ENCODE measurements at places on chromosomes 16 and 17.

- DNase-seq: peak; percentile 3
- H3K4me1 ChIP-seq: peaks cover 26% of the 10 kb centered on the region
- H3K4me3 ChIP-seq: no peak overlapping the region
- peak overlapping the region; percentile 77 for H3K27ac ChIP-seq
- H3K27me3 ChIP-seq: no peaks in the 10 kb centered on the region
These were observed 155.6 kb upstream of the CHMP6 start for GRCh38 chr17:80835816-80836657.

DNA sequence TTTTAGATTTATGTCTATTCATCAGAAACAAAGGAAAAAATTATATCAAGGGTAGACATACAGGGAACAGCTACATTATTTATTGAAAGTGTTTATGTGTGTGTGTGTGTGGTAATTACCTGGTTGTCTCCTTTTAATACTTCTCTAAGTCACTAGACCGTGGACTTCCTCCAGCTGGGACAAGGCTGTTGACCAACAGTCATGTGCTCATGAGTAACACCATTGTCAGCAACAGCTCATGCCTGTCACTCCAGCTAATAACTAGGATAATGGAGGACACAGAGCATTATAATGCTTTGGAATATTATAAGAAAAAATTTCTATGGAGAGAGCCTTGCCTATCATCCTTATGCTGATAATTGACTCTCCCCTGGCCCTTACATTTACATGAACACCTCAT is 125.3 kb upstream of the SALL1 start:
- peaks cover 7% of the 10 kb centered on the region for H3K27me3 ChIP-seq
- H3K4me3 ChIP-seq: no peak overlapping the region
- DNase-seq: no peak
- H3K36me3 ChIP-seq: peaks cover 10% of the 10 kb centered on the region

DNA sequence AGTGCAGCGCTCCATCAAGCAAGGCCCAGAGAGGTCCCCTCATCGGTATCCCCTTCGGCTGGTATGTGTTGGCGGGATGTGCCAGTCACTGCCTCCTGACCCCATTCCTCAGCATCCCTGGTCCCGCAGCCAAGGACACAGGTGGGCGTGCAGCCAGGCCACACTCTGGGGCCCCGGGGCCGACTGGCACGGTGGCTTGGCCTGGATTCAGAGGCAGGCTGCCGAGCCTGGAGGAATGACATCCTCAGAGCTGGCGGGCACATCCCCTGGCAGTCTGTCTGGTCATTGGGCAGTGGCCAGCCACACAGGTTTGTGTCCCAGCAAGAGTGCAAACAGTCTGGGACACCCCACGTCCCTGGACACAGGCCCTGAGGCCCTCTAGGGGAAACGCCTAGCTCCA is 111.1 kb downstream of the SDK2 start:
- DNase-seq: no peak
- H3K4me3 ChIP-seq: no peak overlapping the region
- no peaks in the 10 kb centered on the region for H3K27me3 ChIP-seq
- no peaks in the 10 kb centered on the region for H3K36me3 ChIP-seq
- no peak overlapping the region for H3K27ac ChIP-seq
- peaks cover 41% of the 10 kb centered on the region for H3K4me1 ChIP-seq

GRCh38 chr16:23435500-23435899 is 17.5 kb downstream of the COG7 start:
- DNase-seq: peak; percentile 83
- peaks cover 33% of the 10 kb centered on the region for H3K36me3 ChIP-seq
- H3K27me3 ChIP-seq: no peaks in the 10 kb centered on the region
- no peaks in the 10 kb centered on the region for H3K4me1 ChIP-seq
- H3K27ac ChIP-seq: no peak overlapping the region

DNA sequence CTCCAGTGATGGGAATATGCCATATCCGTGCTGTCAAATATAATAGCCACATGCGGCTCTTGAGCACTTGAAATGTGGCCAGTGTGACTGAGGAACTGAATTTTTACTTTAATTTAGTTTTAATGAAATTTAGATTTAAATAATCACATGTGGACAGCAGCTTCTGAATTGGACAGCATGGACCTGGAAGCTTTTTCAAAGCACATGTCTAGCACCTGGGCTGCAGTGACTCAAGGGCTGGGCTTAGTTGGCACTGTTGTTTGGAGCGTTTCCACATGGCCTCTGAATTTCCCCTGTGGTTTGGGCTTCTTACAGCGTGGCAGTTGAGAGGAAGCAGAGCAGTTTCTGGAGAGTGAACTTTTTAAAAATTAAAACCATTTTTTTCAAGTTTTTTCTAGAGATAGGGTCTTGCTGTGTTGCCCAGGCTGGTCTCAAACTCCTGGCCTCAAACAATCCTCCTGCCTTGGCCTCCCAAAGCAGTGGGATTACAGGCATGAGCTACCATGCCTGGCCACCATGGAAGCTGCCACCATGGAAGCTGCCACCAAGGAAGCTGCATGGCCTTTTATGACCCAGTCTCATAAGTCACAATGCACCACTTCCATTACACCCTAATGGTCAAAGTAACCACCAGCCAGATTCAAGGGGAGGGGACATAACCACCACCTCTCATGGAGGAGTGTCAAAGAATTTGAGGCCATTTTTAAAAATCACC is 6.7 kb upstream of the TOB1 start:
- H3K4me3 ChIP-seq: no peak overlapping the region
- no peaks in the 10 kb centered on the region for H3K27me3 ChIP-seq
- peaks cover 9% of the 10 kb centered on the region for H3K4me1 ChIP-seq
- no peak overlapping the region for H3K27ac ChIP-seq

DNA sequence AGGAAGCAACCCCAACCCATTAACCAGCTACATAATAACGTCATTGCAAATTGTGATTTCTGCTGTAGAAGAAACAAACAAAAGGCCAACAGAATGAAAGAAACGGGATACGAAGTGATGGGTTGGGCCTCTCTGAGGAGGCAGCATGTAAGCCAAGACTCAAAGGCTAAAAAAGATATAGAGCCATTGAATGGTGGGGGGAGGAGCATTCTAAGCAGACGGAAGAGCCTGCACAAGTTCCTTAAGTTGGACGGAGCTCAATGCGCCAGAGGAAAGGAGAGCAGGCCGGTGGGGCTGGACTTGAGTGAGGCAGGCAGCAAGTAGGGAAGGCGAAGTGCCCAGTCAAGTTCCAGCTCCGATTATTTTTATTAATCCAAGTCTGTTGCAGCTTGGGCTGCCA is 160.3 kb downstream of the SHISA9 start:
- H3K4me1 ChIP-seq: peaks cover 40% of the 10 kb centered on the region
- H3K27ac ChIP-seq: peak overlapping the region; percentile 92
- no peaks in the 10 kb centered on the region for H3K27me3 ChIP-seq
- H3K36me3 ChIP-seq: peaks cover 9% of the 10 kb centered on the region
- DNase-seq: no peak

DNA sequence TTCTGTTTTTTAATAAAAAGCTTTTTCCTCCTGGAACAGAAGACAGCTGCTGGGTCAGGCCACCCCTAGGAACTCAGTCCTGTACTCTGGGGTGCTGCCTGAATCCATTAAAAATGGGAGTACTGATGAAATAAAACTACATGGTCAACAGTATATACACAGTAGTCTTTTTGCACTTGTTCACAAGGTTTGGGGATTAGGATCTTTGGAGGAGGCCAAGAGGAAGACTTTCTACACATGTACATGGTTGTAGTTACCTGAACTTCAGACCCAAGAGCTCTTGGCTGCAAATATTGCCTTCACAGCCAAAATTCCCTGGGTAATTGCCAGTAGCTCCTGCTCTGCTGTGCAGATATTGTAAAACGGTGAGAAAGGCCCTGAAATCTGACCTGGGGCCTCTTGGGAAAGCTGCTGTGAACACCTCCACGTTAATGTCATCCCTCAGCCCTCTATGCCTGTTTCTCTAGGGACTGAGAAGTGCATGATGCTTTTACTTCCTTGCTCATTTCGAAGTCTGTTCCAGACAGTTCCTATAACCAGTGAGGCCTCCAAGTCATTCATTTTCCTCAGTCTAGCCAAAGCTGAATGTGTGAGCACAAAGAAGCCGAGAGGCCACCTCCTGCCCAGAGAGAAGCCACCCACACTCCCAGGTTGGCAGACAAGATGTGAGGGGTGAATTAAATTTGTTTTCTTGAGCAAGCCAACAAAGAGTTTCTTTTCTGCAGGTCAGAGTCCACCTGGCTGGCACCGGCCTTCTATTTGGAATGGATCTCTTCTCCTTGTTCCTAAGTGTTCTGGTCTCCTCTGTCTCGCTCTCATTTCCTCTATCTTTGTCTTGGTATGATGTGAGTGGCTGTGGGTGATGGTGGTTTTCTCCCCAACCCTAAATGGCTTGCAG is 15.9 kb downstream of the ANKRD40 start:
- H3K27me3 ChIP-seq: no peaks in the 10 kb centered on the region
- H3K4me1 ChIP-seq: peaks cover 12% of the 10 kb centered on the region
- H3K4me3 ChIP-seq: no peak overlapping the region
- H3K36me3 ChIP-seq: peaks cover 25% of the 10 kb centered on the region
- no peak overlapping the region for H3K27ac ChIP-seq
- DNase-seq: no peak

DNA sequence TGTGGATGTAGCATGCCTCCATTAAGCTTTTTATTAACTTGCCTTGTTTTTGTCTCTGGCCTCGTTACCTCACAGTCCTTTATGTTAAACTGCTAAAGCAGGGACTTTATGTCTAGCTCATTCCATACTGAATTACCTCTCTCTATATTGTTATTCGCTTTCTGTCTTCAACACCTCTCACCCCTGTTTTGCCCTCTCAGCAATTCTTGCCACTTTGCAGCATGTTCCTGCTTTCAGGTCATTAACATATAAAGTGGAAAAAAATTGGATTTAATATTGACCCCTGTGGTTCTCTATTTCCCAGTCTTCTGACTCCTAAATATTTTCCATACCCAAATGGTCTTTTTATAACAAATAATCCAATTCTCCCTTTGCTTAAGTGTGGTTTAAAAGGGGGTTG is 810.4 kb upstream of the KIF2B start:
- no peak overlapping the region for H3K4me3 ChIP-seq
- H3K27me3 ChIP-seq: no peaks in the 10 kb centered on the region
- peaks cover 21% of the 10 kb centered on the region for H3K36me3 ChIP-seq
- DNase-seq: no peak
- peaks cover 11% of the 10 kb centered on the region for H3K4me1 ChIP-seq

DNA sequence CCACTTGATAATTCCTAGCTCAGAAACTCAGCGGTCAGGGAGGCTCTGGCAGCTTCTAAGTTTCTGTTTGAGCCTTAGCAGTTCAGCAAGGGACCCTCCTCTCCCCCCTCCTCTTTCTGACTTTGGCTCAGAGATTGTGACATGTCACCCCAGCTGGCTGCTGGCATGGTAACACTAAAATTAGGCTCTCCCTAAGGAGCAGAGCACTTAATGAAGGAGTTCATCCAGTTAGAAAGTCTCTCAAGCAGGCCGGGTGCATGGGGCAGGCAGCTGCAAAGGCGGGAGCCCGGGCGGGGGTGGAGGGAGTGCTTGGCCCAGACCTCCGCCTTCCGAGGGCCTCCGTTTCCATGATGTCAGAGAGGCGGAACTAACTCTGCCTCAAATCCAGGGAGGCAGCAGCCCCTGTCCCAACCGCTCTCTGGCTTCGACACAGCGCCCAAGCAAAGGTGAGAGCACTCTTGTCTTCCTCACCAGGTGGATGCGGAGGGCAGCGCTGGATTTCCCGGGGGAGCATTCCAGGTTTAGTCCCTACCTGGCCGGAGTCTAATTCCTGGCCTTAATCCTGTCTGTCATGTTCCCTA is 128.0 kb upstream of the PLCG2 start:
- H3K27ac ChIP-seq: peak overlapping the region; percentile 77
- peak; percentile 66 for DNase-seq
- no peaks in the 10 kb centered on the region for H3K27me3 ChIP-seq
- peaks cover 51% of the 10 kb centered on the region for H3K4me1 ChIP-seq
- H3K4me3 ChIP-seq: no peak overlapping the region

- no peak overlapping the region for H3K4me3 ChIP-seq
- no peak overlapping the region for H3K27ac ChIP-seq
- H3K27me3 ChIP-seq: no peaks in the 10 kb centered on the region
- peaks cover 4% of the 10 kb centered on the region for H3K36me3 ChIP-seq
- DNase-seq: no peak
These were observed 170.4 kb downstream of the IRX5 start for GRCh38 chr16:55101026-55101425.

DNA sequence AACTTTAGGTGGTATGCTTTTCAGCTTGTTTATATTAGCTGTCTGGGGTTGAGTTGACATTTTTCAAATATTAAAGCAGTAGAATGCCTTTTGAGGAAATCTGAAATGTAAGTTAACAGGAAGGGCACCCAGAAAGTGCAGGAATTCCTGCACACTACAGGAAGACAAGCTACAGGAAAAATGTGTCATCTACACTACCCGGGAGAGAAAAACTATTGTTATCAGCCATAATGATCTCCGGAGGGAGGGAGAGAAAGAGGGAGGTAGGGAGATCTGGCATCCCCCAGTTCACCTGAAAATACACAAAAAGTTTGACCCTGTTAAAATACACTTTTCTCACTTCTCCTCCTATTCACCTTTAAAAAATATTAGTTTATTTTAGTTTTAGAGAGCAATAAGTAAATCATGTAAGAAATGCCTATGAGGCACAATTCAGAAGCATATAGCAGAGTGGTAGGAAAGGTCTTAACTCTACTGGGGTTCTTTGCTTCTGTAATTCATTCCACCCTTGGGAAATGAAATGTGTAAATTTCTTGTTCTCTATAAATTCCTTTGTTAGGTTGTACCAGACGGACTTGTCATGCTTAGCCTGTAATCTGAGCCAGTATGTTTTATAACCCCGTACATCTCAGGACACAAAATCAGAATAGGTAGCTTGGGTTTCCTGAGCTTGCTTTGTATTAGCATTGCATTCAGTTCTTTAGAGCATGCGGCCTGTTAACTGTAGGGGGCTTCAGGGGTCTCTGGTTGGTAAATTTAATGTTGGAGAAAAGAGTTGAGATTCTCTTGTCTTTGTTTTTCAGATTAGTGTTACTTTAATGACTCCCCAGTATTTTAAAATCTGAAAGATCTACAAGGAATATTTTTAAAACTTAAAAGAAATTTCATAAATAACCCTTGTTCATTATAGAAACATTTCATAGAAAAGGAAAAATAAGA is 3.3 kb downstream of the MAP2K6 start:
- H3K4me3 ChIP-seq: no peak overlapping the region
- H3K36me3 ChIP-seq: peaks cover 3% of the 10 kb centered on the region
- H3K27me3 ChIP-seq: no peaks in the 10 kb centered on the region

GRCh38 chr16:86211800-86212199 is 298.5 kb upstream of the FOXF1 start:
- DNase-seq: no peak
- peaks cover 5% of the 10 kb centered on the region for H3K36me3 ChIP-seq
- H3K27me3 ChIP-seq: no peaks in the 10 kb centered on the region
- H3K4me3 ChIP-seq: no peak overlapping the region
- no peak overlapping the region for H3K27ac ChIP-seq

Data from WTC11 (cell line).